ENCODE measurements at places on chromosomes 13 and 19.

DNA sequence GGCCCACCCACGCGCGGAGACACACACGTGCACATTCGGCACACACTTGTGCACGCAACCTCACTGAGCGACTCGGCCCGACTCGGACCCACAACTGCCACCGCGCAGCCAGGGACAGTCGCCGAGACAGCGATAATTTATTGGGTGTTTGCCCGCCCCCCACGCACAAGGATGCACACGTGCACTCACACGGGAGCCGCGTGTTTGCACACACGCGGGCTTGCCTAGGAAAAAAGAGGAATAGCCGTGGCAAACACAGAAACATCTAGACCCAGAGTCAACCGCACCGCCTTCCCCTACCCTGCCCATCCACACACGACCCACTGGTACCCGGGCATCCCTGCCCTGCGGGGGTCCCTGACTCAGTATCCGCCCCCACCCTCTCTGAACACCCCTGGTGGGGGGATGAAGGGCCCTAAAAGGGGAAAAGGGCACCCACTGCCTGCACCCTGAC, 1.1 kb upstream of the SSBP4 start:
- DNase-seq: no peak

- DNase-seq: no peak
Observed at GRCh38 chr13:36750046-36750445, 69.0 kb upstream of the RFXAP start.

GRCh38 chr13:45595965-45596364, 19.6 kb downstream of the ERICH6B start:
- no peak for DNase-seq

- DNase-seq: no peak
Observed at GRCh38 chr19:32896516-32897214, 27.1 kb upstream of the SLC7A9 start.

DNA sequence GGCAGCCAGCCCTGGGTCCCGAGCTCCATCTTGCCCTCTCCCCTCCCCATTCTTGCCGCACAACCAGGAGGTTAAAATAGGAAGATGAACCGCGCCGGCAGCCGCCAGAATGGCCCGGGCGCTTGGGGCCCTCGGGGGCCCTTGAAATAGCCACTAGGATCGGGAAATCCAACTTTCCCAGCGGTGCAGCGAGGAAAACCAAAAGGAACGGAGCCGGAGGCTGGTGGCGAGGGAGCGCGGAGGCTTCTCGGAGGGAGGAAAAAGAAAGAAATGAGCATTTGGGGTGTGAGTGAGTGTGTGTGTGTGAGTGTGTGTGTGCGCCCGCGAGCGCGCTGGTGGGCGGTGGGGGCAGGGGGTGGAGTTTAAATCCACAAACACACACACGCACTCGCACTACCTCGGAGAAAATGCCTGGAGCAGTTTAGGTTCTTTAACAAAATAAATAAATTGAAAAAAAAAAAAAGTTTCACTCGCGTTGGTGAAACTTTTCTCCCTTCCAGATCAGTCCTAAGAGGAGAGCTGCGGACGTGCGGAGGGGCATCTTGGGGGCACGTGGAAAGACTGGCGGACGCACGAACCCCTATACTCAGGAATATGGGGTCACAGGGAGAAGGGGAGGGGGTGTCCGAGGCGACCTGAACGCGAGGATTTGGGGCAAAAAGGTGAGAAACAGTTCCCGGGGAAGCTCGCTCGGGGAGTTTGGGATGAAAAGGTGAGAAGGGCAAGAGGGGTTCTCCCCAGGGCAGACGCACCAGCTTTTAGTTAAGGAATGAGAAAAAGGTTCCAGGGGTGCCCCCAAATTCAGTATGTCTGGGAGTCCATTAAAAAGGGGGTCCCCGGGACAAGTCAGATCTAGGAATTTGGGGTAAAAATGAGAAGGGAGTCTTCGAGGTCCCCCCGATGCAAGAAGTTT, 1.3 kb downstream of the RFX2 start:
- peak; percentile 45 for DNase-seq

Measured in DMS79 treated with DMSO at 0.1 percent for 48 hours (cell line).